ENCODE measurements at places on chromosomes 5 and 9.

DNA sequence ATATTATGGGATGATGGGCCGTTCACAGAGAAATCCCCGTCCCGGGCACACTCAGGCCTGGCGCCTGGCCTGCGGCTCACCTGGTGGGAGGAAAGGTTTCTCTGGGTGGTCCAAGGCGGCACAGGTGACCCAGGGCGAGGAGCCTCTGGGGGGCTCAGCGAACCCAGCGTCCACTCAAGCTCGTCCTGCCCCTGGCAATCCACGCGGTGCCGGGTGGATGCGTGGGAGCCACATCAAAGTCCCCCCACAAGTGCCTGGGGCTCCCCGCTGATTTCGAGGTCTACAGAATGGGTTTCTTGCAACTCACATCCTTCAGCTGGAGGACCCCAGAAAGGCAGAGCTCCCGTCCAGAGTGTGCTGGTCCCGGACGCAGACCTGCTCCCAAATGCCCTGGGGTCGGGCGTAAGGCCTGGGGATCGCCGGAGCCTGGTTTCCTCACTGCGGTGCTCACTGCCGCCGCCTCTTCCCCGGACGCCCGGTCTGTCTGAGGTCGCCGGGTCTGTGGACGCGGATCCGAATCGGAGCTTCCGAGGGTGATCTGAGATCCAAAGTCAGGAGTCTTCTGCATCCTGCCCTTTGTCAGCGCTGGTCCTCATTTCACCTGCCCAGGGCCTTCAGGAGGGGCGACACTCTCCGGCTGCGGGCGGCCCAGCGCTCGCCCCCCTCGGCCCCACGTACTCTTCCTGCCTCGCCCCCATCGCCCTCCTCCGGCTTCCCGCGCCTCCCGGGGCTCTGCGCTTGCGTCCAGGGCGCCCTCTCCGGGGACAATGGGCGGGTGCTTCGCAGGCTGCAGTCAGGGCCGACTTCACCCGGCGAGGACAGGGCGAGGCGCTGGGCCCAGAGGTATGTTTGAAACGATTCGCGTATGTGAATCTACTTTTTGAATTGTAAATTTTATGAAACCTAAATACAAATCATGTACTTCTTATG lies 20.0 kb upstream of the RUFY1 start:
- no peak for DNase-seq

- no peak for DNase-seq
Measured at GRCh38 chr5:169071-169727, 22.1 kb upstream of the LRRC14B start.

- no peak for DNase-seq
Measured at GRCh38 chr5:57258052-57258451, 84.2 kb downstream of the GPBP1 start.

- no peak for DNase-seq
Measured at GRCh38 chr9:120932086-120932823, 5.7 kb upstream of the TRAF1 start.

- DNase-seq = no peak
Measured at GRCh38 chr9:77582525-77582924, 65.6 kb downstream of the GNA14 start.

- DNase-seq = no peak
Measured at GRCh38 chr9:15420796-15421195, 1.9 kb upstream of the SNAPC3 start.

DNA sequence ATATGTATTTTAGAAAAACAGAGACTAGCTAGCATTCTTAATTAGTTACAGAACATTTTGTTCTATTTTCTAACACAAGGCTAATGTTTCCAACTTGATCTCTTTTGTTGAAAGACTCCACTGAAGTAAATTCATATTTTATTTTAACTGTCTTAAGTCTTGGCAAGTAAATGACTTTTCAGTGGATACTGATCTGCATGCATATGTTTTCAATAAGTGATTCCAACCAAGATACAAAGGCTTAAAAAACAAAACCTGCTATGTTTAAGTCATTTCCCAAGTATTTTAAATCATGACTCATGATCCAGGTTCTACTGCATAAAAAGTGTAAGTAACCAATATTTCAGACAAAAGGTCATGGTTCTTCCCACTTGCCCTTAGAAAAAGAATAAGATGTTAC lies 5.7 kb downstream of the CDO1 start:
- no peak for DNase-seq

DNA sequence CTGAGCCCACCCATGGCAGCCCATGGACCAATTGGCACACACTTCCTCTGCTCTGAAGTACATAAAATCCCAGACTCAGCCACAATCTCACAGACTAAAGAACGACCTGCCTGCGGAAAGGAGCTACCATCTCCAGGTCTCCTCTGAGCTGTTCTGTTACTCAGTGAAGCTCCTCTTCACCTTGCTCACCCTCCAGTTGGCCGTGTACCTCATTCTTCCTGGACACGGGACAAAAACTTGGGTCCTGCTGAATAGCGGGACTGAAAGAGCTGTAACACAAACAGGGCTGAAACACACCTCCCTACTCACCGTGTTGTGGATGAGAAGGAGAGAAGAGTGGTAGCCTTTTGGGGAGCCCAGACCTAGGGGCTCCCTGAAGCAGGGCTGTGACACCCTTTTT lies 128.7 kb downstream of the GAS1 start:
- DNase-seq = no peak

- no peak for DNase-seq
Measured at GRCh38 chr5:66850354-66851075, 254.3 kb downstream of the MAST4 start.

DNA sequence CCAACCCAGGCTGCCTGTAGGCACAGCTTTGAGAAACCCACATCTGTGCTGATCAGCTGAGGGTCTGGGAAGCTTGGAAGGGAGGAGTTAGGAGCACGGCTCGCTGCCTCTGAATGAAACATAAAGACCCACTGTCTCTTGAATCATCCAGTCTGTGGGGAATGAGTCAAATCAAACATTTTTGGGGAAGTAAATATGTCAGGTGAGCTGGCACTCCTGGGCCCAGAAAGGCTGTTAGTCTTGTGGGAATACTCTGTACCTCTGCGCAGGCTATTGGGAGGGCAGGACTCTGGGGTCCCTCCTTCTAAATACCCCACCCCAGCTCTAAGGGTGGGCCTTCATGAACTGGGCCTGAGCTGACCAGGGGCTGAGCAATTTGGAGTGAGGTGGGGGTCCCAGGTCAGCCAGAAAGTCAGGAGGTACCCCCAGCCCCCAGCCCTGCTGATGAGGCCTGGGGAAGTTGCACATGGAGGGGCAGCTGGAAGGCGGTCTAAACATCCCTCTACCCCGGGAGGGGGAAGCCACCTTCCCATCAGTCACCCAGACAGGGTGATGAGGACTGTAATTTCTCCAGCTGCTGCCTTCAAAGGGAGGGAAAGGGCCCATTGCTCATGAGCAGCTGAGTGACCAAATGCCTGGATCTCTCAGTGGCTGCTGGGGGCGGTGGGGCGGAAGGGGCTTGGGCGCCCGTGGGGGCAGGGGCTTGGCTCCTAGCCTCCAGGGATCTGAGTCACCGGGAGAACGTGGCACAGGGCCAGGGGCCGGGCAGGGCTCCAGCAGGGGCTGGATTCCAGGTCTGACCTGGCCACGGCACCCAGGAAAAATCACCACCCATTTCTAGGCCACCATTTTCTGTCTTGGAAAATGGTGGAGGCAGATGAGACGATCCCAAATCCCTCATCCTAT lies 10.8 kb downstream of the FIBCD1 start:
- DNase-seq = no peak

GRCh38 chr5:14917719-14918118 lies 46.1 kb upstream of the ANKH start:
- DNase-seq = no peak

GRCh38 chr5:179256328-179257175 lies 88.7 kb downstream of the ADAMTS2 start:
- no peak for DNase-seq

DNA sequence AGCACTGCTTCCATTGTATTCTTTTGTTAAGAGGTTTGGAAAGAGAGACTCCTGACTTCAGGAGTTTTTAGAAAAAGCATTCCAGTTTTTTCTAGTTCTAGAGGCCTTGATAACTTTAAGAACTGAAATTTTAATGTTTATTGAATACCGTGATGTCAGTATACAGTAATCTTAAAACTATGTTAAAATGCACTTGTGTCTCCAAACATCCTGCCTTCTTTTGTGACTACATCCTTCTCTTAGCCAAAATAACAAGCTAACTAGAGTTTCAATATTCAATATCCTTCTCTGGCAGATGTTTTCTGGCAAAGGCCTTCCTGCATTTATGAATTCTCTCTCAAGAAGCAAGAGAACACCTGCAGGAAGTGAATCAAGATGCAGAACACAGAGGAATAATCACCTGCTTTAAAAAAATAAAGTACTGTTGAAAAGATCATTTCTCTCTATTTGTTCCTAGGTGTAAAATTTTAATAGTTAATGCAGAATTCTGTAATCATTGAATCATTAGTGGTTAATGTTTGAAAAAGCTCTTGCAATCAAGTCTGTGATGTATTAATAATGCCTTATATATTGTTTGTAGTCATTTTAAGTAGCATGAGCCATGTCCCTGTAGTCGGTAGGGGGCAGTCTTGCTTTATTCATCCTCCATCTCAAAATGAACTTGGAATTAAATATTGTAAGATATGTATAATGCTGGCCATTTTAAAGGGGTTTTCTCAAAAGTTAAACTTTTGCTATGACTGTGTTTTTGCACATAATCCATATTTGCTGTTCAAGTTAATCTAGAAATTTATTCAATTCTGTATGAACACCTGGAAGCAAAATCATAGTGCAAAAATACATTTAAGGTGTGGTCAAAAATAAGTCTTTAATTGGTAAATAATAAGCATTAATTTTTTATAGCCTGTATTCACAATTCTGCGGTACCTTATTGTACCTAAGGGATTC lies 43.1 kb downstream of the NDFIP1 start:
- peak; percentile 43 for DNase-seq

- no peak for DNase-seq
Measured at GRCh38 chr9:119537138-119537537, 167.9 kb upstream of the BRINP1 start.

- no peak for DNase-seq
Measured at GRCh38 chr5:153551537-153552079, 61.1 kb downstream of the GRIA1 start.

GRCh38 chr9:35422346-35422745 lies 67.6 kb upstream of the RUSC2 start:
- DNase-seq = no peak
